ENCODE measurements at places on chromosomes 7 and 10. TPM values are rescaled to one million over a fixed set of nuclear protein-coding genes. Genes with fewer than 3 reads are reported as not detected.

The MOGAT3 gene
- not detected for total RNA-seq

DNA sequence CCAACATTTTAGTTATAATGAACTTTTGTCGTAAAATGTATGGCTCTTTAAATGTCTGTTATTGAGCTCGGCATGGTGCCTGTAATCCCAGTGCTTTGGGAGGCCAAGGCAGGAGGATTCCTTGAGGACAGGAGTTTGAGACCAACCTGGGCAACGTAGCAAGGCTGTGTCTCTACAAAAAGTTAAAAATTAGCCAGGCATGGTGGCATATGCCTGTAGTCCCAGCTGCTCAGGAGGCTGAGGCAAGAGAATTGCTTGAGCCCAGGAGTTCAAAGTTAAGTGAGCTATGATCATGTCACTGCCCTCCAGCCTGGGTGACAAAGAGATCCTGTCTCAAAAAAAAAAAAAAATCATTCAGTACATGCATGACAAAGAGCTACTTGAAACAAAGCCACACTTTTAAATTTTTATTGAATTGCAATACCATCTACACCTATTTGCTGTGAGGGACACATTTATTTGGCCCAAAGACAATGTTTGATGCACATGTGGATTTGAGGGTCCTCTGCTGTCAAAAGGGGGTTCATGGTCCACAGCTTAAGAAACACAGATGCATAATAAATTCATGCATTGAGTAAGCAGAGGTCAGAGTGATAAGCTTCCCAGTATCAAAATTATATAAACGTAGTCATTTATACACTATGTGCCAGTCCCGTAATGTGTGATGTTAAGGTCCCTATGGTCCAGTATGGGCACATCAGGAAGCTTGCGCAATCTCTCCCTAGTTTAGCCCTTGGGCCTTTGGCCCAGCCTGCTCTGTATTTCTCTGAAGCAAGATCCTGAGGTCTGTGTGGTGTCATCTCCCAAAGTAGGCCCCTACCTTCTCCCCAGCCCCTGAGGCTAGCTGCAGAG, 4.4 kb upstream of the MALSU1 start:
- H3K36me3 ChIP-seq = no peaks in the 10 kb centered on the region
- no peaks in the 10 kb centered on the region for H3K27me3 ChIP-seq
- peaks cover 4% of the 10 kb centered on the region for H3K4me1 ChIP-seq
- H3K4me3 ChIP-seq = no peak overlapping the region
- no peak overlapping the region for H3K27ac ChIP-seq

DNA sequence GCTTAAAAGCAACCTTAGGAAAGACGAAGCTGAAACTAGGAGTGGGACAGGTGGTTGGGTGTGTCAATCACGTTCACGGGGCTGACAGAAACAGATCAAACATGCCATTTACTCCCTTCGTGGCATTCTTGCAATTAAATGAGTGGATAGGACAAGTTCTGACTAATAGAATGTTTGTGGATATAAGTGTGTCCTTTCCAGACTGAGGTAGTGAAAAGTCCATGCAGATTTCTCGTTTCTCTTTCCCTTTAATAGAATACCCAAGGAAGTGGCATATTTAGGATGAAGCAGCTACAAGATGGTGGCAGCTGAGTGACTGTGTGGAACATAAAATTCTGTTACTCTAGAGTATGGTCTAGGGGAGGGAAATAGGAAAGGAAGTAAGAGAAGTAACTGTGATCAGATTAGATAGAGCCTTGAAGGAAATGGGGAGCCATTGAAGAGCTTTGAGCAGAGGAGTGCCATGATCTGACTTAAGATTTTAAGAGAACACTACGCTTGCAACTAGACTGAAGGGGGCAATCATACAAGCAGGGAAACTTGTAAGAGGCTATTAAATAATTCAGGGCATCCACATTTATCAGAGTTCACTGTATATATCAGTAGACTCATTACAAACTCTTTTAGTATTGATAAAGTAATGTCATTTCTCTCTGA, 46.3 kb upstream of the HYAL4 start:
- H3K4me3 ChIP-seq = no peak overlapping the region
- H3K27me3 ChIP-seq = no peaks in the 10 kb centered on the region
- no peak for DNase-seq
- no peaks in the 10 kb centered on the region for H3K36me3 ChIP-seq

DNA sequence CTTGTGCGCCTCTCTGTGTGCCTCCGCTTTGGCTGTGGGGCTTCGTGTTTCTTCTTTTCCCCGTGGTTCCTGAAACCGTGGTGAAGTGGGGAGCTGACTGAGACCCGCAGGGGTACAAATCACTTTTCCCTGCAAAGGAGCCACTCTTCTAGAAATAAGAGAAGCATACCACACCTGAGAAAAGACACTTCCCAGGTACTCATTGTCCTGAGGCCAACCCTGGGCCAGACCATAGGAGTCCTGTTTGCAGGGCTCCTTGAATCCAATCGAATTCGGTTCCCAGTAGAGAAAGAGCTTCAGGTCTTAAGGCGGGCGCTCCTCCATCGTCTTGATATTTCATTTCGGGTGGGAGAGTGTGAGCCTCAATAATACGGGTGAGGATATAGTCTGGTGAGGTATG, 32.4 kb upstream of the ZNF273 start:
- H3K27ac ChIP-seq = no peak overlapping the region
- DNase-seq = no peak
- no peaks in the 10 kb centered on the region for H3K36me3 ChIP-seq
- no peaks in the 10 kb centered on the region for H3K4me1 ChIP-seq
